ENCODE measurements at places on chromosomes 5 and 9.

DNA sequence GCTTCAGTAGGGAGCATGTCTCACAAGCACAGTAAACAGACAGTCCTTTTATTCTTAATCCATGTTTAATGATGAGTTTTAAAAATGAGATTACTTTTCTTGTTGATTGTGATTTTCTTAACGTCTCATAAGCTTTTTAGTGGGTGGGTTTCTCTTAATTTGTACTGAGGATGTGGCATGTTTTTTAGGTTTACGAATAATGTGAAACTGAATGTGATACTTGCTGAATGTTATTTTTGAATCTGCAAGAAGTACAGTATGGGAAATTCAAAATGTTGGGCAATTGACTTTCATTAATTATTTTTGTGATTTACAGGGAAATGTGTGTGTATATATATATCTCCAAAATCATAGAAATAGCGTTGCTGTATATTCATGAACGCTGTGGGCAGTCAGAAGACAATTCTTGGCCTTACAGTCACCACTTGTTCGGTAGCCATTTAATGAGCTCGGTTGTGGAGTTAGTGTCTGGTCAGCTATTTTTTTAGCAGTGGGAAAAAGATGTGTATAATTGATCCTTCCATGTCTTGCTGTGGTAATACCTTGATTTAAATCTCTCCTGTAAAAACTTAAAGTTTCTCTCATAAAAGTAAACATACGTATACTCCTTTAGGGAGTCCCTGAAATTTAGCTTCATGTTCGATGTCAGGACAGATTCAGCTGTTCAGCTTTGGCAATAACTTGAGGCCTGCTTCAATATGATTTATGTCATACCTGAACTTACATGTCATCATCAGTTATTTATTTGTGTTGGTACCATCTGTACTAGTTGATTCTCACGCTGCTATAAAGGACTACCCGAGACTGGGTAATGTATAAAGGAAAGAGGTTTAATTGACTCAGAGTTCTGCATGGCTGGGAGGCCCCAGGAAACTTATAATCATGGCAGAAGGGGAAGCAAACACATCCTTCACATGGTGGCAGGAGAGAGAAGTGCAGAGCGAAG, 15.0 kb downstream of the ICE1 start:
- DNase-seq = no peak

DNA sequence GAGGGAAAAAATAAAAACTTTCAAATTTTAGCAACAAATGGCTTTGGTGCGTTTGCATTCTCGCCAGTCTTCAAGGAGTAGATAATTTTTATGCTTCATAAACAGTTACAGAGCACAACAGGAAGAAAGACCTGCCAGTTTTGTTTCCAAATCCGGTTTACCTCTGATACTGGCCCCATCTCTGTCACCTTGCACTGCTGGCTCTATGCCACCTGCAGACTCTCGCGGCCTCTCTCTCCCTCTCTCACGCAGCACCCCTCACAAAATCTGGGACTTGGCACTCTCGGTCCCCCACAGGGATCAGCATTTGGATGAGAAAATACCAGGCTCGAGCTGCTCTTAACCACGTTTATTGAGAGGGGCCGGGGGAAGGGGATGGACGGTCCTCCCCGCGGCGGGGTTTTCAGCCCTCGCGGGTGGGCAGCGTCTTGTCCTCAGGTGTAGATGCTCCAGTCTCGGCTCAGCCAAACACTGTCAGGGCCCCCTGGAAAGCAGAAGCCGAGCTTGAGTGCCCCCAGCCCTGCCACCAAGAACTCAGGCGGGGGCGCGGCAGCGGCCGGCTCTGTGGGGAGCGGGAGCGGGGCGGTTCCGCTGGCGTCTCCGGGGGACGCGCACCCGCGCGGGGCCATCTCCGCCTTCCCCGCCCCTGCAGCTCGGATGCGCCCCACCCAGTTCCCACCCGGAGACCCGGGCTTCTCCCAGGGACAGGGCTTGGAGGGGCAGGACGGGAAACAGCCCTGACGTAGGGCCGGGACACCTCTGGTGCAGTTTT, 1.3 kb downstream of the SCGB3A1 start:
- DNase-seq = no peak

- no peak for DNase-seq
These were observed 81.8 kb downstream of the NFIB start for GRCh38 chr9:14232111-14232510.

DNA sequence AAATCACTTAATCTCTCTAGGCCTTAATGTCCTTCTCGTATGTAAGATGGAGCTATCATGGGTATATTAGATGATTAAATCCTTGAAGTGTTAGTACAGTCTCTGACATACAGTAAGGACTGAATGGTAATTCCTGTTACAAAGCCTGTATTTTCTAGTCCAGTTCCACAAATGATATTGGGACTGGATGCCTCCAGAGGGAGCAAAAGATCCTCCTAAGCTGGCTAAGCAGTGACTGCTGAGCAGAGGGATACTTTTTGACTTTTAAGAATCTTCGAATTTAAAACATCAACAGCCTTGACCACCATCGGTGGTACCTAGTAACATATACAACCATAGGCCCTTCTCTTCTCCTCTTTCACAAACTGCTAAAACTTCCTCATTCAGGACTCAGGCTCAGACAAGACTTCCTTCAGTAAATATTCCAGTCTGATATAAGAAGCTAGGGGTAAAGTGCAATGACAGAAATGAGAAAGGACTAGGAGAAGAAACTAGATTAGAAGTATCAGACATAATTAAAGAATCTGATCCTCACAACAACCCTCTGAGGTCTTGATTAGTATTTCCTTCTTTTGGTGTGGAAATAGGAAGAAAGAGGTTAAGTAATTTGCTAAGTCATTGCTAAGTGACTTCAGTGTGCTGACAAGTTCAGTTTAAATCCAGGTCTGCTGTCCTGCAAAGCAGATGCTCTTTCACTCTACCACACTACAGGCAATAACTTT, 13.9 kb downstream of the PTAR1 start:
- no peak for DNase-seq

DNA sequence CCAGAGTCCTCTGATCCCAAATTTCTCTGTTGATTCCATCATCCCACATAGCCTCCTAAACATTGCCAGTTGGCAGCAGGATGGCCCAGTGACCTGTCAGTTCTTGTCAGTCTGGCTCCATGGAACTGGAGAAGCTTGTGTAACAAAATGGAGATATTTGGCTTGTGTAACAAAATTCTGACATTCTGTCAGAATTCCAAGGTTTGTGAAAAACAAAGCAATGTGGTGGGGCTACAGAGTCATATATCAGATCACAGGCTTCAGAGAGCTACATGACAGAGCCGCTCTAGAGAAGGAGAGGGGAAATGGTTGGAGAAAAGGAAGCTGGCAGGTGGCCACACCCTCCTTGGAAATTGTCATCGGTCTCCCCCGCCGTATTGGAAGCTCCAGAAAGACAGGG, 75.4 kb upstream of the MAN2A1 start:
- DNase-seq = no peak

- DNase-seq = no peak
These were observed 24.6 kb downstream of the NR2F1 start for GRCh38 chr5:93607367-93608258.

GRCh38 chr5:145917288-145917687, 19.1 kb upstream of the SH3RF2 start:
- no peak for DNase-seq

DNA sequence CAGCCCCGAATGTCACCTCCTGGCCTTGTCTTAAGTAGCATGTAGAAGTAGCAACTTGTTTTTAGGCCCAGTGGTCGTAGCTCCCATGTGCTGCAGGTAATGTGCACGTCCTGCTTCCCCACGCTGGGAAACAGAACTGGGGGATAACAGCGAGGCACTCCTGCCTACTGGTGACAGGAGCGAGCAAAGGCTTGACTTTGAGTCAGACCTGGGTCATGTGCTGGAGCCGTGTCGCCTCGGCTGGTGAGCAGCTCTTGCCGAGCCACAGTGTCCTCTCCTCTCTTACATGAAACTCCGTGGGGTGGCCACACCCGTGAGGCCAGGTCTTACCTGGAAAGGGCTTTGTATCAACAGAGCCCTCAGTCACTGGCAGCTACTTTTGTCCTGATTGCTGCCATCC, 17.5 kb upstream of the POMT1 start:
- no peak for DNase-seq

DNA sequence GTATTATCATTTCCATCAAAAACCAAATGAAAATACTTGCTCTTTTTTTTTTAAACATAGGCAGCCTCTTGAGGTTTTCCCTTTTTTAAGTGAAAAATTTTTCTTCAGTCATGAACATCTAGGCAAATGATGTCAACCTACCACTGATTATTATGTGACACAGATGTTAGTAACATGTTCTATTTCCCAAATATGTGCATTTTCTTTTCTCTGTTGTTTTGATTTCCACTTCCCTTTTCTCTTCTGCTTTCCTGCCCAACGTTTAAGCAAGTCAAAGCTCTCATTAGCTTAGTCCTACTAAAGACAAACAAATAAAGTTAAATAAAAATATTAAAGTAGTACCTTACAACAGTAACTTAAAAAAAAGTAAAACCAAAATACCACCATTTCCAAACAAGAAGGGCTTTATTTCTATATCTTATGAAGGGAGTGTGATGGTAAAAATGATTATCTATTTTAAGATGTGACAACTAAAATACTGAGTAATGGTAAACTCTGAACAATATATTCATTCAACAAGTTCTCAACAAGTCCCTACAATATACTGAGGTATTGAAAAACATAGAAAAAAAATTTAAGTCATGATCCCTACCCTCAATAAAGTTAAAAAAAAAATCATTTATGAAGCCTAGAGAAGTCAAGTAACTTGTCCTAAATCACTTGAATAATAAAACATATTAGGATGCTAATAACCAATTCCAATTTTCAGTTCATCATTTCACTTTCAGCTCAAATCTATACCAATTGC, 9.4 kb downstream of the SLC38A9 start:
- no peak for DNase-seq

DNA sequence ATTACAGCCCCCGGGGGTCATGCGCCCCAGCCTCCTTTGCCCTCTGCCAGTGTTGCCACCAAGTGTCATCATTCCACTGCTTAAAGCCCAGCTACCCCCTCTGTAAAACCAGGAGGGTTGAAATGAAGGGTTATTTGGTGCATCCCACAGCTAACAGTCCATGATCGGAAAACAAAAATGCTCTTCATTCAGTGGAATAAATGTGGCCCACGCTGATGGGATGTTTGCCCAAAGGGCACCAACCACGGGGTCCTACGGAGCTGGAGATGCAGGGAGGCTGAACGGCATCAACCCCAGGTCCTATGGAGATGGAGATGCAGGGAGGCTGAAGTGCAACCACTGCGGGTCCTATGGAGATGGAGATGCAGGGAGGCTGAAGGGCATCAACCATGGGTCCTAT, 218.5 kb upstream of the IRX1 start:
- DNase-seq = no peak

DNA sequence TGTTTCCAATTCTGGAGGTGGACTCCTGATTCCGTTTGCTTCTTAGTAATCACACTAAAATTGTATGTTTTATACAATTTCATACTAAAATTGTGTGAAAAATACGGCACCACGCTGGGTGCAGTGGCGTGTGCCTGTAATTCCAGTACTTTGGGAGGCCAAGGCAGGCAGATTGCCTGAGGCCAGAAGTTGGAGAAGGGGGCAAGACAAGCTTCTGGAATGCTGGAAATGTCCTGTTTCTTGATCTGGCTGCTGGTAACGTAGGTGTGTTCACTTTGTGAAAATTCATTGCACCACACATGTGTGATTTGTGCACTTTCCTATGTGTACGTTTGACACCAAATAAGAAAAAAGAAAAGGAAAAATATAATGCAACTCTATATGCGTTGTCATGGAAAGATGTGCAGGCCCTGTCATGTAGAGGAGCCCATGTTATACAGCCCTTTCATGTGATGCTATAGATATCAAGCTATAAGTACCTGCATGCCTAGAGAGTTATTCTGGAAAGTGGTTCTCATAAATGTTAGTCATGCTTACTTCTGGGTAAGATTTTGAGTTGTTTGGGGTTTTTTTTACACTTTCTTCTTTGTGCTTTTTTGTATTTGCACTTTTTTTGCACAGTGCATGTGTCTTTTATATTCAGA, 119.9 kb downstream of the TMEM174 start:
- no peak for DNase-seq

GRCh38 chr9:4464911-4465513, 25.3 kb upstream of the SLC1A1 start:
- DNase-seq = no peak

DNA sequence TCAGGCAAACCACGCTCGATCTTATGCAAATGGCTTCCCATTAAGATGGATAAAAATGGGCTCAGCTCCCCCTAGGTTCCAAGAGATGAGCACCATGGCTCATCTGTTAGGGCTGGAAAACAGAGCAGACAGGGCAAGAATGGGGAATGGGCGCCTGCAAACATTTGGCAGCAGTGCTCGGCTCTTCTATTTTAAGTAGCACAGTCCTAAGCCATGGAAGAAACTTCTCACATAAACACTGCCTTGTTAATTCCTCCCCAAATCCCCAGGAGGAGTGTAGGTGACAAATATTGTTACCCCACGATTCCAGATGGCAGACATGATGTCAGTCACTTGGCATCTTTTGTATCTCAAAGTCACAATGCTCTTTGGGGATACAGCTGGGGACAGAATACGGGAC, 221.8 kb downstream of the ICE1 start:
- no peak for DNase-seq

DNA sequence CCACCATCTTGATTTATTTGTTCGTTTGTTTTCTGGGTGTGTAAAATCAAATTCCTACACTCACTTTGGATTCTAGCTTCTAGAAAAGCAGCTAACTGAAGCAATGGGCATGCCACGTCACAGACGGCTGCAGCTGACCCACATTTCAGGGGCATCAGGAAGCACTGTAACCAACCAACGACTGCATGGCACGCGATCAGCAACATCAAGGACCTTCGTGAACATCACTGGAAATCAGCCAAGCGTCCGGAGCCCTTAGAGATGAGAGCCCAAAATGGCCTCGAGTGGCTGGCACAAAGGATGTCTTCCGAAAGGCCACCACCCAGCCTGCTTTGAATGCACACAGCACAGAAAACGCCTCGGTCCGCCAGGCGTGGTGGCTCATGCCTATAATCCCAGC, 191.1 kb downstream of the OLFM1 start:
- no peak for DNase-seq

DNA sequence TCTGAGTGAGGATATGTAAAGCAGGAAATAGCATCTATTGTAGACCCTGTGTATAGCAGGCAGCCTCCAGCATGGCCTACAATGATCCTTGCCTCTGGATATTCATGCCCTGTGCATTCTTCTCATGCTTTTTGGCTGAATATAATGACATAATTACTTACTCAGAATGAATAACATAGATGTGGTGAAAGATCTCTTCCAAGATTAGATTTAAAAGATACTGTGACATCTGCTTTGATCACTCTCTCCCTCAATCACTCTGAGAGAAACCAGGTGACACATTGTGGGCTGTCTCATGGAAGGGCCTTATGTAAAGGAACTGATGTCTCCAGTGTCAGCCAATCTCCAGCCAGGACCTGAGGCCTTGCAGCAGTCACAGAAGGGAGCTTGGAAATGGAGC, 376.7 kb downstream of the DNAH5 start:
- DNase-seq = no peak

DNA sequence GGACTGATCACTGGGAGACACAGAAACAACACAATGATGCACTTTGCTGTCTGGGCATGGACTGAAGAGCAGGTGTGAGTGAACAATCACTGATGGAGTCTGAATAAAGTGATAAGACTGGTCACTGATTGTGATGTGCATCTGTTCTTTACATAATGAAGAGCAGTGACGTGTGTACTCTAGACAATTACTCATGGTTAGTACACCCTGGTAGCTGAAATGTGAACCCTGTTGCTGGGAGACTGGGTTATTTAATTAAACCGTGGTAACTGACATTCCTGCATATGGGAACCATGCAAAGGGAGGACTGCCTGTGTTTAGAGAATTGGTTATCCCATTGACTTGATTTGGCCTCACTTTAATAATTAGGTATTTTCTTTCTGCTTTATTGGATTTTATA, 202.9 kb downstream of the NR2F1-AS1 start:
- DNase-seq = no peak

GRCh38 chr5:129629575-129629974, 118.3 kb upstream of the MINAR2 start:
- no peak for DNase-seq

All from naive thymus-derived CD8-positive, alpha-beta T cell (primary cell).